ENCODE measurements at places on chromosomes 6 and 20.

DNA sequence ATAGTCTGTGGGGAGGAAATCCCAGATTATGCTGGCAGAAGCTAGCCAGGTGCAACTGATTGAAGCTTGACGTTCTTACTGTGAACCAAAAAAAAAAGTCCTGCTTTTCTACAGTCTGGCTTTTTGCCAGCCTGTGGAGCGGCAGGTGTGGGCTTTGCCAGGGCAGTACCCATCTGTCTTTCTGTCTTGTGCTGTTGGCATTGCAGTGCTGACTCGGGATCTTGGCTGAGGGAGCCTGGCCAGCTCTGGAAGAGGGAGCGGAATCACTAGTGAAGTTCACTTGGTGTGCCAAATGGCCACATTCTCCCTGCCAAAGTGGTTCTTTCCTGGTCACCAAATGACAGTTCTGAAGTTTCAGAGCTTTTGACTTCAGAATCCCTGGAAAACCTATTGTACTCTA is 5.0 kb downstream of the KIF3B start:
- DNase-seq: no peak

GRCh38 chr6:150304429-150304828 is 64.4 kb upstream of the IYD start:
- no peak for DNase-seq

GRCh38 chr6:87529221-87529620 is 56.4 kb downstream of the SLC35A1 start:
- no peak for DNase-seq

DNA sequence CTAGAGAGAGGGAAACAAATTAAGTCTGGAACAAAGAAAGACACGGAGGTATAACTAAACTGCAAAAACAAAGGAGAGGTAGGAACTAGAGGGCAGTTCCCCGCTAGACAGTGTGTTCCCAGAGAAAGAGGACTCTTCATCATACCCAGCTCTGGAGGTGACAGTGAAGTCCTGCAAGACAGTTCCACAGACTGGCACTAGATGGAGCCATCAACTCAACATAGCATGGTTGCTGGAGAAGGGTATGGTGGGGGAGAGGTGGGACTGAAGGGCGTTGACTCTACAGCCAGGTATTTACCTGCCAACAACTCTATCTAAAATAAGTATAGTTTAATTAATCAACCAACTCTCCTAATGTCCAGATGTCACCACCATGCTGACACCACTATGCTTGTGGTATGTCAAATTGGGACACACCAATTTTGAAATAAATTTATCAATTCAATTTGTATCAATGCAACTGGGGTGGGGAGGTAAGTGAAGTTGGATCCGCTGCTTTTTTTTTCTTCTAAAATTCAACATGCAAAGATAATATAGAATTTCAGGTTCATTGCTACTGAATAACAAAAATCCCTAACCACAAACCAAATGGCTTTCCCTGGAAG is 9.7 kb downstream of the BACH2 start:
- DNase-seq: no peak

DNA sequence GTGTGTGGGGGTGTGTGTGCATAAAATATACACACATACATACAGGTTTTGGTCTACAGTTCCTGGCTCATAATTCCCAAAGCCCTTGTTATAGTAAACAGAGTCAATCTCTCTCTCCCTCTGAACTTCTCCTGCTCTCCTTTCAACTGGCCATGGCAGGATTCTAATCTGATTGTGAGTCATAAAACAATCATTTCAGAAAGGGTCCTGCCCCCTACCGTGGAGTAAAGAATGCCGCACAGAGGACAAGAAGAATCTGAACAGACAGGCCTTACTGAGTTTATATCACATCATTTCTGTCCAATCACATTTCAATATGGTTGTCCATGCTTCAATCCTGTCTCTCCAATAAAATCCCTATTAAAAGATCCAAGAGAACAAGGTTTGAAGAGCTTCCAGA is 416.9 kb downstream of the FRK start:
- DNase-seq: no peak

- DNase-seq: no peak
These were observed 369.6 kb downstream of the LAMA2 start for GRCh38 chr6:129252377-129253071.

GRCh38 chr6:13554929-13555333 is 19.5 kb upstream of the SIRT5 start:
- no peak for DNase-seq

DNA sequence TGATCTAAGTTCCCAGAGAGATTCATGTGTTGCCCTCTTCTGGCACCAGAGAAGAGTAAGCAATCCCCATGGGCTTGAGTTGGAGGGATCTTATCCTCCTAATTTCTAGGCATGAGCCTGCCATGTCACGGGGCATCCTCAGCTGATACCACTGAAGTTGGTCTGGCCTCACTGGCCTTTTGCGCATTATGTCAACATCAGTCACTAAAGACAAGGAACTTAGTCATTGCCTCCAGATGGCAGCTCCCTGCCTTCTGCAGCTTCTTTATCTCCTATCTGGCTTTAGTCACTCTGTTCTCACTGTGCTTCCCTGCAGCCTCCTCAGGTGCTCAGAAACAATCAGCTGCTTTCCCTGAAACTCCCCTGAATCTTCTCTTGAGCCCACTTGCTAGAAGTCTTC is 312.2 kb downstream of the ADGRG6 start:
- no peak for DNase-seq

DNA sequence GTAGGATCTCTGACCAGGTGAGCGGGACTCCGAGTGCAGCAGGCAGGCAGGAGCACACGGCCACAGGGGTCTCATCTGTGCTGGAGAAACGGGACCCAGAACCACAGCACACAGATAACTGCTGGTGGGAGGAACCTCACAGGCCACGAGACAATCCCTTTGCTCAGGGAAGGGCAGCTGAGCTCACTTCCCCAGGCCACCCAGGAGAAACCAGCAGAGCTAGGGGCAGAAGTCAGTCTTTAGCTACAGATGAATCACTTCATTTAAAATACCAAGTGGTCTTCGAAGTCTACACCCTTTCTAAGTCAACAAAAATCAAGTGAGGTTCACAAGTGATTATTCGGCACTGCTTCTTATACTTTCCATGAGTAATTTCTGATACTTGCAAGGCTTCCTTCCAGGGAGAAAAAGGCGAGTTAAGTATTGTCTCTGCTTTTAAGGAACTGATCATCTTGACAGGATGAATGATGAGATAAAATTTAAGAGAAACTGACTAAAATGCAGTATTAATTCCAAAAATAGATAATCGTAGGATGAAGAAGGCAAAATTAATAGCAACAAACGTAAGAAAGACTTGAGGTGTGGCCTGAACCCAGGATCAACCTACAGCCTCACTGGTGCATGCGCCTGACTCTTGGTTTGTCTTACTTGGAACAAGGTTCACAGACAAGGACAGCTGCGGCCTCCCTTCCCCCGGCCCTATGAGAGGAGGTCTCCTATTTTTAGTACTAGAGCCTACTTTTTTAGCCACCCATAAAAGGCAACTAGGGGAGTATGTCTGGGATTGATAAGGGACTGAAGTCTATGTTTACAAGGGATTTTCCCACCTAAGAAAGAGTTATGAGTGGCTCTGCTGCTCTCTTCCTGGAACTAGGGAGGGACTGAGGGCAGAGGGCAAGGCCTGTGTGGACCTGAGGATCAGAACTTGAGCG is 233.6 kb downstream of the TTLL2 start:
- DNase-seq: no peak

DNA sequence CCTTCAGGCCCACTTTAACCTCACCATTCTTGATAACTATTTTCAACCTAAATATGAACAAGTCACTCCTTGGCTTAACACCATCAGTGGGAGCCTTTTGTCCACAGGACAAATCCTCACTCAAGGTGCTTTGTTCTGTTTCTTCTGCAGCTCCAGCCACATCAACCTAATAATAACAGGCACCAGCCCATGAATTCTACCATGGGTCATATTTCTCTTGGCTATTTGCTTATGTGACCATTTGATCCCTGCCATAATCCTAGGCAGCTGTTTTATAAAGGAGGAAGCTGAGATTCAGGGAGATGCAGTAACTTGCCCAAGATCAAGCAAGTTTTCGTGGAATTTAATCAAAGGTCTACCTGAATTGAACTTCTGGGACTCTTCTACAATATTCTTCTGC is 561.3 kb downstream of the DHX35 start:
- no peak for DNase-seq

DNA sequence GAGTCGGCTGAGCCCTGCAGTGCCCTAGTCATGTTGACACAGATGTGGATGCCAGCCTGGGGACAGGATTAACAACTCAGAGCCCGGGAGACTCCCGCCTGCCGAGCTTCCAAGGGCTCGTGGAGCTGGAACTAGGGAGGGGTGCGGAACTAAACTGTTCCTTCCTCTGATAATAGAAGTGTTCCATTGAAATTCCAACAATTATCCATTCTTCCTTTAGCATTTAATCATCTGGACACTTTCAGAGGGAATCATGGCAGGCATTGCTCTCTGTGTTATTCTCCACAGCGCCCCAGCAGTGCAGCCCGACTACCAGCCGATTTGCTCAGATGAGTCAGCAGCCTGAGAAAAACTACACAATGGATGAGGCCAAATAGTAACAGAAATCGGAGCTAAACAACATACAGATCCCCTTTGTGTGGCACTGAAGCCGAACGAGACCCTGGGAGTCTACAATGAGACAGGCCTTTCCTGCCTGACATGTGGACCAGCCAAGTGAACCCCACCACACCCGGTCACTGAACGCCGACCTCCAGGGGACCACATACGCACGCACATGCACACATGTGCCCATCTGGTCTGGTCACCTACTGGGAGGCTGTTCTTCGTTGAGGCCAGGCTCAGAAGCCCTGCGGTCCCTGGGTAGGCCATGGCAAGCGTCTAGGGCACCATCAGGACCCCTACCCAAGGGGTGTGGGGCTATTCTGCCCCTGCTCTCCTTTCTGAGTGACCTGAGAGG is 238.4 kb upstream of the AFDN start:
- no peak for DNase-seq

- no peak for DNase-seq
These were observed 518 bp downstream of the PEX6 start for GRCh38 chr6:42978487-42978838.

DNA sequence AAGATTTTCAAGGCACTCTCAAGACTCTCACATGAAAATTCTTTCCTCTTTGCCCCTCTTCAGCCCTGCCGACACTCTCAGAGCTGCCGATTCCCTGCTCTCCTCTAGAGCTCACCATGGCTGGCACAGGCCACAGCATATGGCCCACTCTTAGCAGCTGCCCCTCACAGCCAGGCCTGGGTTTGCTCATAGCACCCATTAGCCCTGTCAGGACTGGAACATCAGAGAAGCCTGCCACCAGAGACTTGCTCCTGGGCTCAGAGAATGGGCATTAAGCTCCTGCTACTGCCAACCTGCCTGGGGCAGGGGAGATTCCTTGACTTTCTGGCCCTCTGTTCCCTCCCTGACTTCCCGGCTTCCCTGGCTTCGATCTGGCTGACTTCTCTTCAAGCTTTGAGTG is 96.7 kb downstream of the LRFN2 start:
- DNase-seq: no peak

DNA sequence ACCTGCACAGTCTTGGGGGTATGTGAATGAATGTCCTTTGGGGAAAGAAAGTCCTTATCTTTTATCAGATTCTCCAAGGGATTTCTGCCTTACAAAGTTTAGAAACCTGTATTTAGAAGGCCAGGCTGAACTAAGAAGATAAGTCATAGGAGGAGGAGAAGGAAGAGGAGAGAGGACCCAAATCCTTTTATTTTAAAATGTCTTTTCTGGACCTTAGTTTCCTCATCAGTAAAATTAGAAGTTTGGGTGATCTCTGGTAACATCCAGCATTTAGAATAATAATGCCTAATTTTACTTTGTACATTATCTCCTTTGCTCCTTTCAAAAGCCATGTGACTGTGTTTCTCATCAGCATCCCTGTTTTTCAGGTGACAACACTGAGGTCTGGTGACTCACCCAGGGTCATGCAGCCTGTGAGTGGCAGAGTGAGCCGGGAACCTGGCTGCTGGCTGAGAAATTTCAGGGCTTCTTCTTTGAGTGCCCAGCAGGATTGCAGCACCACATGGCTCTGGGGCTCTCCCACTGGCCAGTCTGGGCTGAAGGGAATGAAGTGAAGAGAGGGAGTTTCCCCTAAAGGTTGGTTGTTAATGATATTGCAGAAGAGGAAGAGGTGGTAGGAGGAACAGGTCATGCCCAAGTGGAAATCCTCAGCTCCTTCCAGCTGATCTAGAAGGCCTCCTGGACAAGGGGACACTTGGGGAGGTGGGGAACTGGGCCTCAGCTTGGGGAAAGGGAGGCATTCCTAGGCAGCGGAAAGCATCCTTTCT is 34.0 kb downstream of the VEGFA start:
- no peak for DNase-seq

- DNase-seq: no peak
These were observed 52.8 kb downstream of the SNRNP48 start for GRCh38 chr6:7642791-7643190.

- DNase-seq: no peak
These were observed 143.2 kb downstream of the PTCHD4 start for GRCh38 chr6:47967843-47968242.

- no peak for DNase-seq
These were observed 31.4 kb downstream of the KIF16B start for GRCh38 chr20:16541878-16542277.

GRCh38 chr6:46437671-46438221 is 53.5 kb downstream of the RCAN2 start:
- DNase-seq: no peak

DNA sequence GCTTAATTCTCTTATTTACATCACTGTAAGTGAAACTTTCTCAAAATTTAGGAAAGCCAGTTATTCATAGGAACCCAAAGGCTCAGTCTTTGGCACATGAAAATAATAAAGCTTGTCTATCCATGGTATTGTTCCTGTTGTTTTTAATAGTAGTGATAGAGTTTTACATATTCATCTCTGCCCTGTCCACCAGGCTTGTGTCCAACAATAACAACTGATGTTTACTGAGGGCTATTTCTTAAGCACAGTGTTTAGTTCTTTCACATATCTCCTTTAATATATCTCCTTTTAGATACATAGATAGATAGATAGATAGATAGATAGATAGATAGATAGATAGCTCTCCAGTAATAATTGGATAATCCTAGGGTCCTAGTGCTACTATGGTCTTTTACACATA is 34.2 kb downstream of the FOXQ1 start:
- DNase-seq: no peak

DNA sequence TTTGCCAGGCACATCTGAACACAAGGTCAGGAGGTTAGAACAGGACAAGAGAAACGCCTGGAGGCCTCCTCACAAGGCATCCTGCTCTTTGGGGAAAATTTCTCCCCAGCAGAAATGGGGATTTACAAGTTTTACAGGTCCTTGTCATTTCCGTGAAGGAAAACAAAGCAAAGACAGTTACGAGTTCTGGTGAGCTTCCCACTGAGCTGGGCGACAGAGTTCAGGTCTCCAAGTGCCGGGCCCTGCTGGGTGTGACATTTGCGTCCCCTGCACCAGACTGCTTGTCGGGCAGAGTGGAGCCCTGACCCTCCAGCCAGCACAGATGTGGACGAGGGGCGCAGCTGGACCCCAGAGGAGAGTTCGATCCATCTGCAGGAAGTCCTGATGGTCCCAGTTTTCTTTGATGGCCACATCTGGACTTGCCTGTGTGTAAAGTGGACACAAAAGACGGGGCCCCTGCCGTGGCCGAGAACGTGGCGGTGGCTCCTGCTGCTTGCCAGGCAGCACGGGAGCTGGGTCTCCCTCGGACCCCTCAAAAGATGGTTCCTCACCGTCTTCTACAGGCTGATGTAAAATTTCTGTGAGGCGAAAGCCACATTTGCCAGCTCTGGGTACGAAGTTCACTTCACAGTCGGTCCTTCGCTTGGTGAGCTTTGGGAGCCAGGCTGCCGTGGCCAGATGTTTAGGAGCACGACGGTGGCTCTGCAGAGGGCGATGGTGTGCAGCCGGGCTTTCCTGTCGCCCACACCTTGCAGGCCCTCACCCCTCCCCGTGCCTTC is 5.2 kb upstream of the ADRM1 start:
- no peak for DNase-seq

GRCh38 chr6:36389353-36389752 is 1.9 kb upstream of the ETV7 start:
- DNase-seq: no peak
